Stimulated activated CD4-positive, alpha-beta T cell treated with anti-CD3 and anti-CD28 coated beads, Interleukin-15, amount 100 ng/mL, for 24 hours (primary cell): ENCODE measurements at places on chromosomes 5 and 9.

DNA sequence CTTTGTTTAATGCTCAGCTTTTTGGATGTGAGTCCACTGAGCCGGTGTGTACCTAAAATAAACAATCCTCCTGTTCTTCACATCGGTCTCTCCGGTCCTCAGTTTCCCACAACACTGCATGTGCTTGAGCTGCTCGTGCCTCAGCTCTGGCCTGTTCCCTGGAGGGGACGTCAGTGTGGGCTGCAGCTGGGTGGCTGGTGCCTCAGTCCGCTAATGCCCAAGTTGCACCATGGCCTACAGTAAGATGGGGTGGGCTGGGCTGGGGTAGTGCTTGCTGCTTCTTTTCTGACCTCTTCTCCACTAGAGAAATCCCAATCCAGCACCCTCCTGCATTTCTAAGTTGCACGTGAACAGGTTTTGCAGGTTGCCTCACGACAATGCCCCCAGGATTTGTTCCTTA is 595 bp upstream of the BTNL9 start:
- DNase-seq: no peak

GRCh38 chr9:133540698-133541025 is 6.2 kb downstream of the ADAMTSL2 start:
- DNase-seq: no peak

GRCh38 chr5:138038826-138039225 is 5.9 kb upstream of the FAM13B start:
- DNase-seq: no peak

- DNase-seq: no peak
These were observed 29.4 kb downstream of the HACD4 start for GRCh38 chr9:21002040-21002439.

GRCh38 chr5:75052192-75053053 is at the start of gene GCNT4:
Gene GCNT4, minus strand, starts transcription at chr5:75052558. Its CDS starts 22,521 bp downstream, at chr5:75030037.
- peak; percentile 61 for DNase-seq
